ENCODE measurements at places on chromosomes 6 and 20. TPM values are rescaled to one million over a fixed set of nuclear protein-coding genes. Genes with fewer than 3 reads are reported as not detected.

APOM gene
- total RNA-seq = 3.0 TPM

RHAG gene
- total RNA-seq = not detected

TP53TG5 gene
- 0.38 TPM for total RNA-seq

SAYSD1 gene
- 4.8 TPM for total RNA-seq

SLC22A7 gene
- not detected for total RNA-seq

GRCh38 chr20:51500311-51500710 is 42.2 kb downstream of the NFATC2 start:
- H3K36me3 ChIP-seq = no peaks in the 10 kb centered on the region
- no peak overlapping the region for H3K27ac ChIP-seq
- H3K27me3 ChIP-seq = no peaks in the 10 kb centered on the region
- DNase-seq = no peak
- peaks cover 9% of the 10 kb centered on the region for H3K4me1 ChIP-seq
- no peak overlapping the region for H3K4me3 ChIP-seq

GRCh38 chr6:130557481-130558112 is 191.8 kb downstream of the TMEM200A start:
- no peak overlapping the region for H3K4me3 ChIP-seq
- H3K4me1 ChIP-seq = no peaks in the 10 kb centered on the region
- no peak for DNase-seq
- no peaks in the 10 kb centered on the region for H3K27me3 ChIP-seq
- H3K27ac ChIP-seq = no peak overlapping the region
- no peaks in the 10 kb centered on the region for H3K36me3 ChIP-seq

GRCh38 chr6:150448221-150448620 is 79.4 kb downstream of the IYD start:
- H3K4me3 ChIP-seq = no peak overlapping the region
- H3K27ac ChIP-seq = no peak overlapping the region
- peaks cover 6% of the 10 kb centered on the region for H3K27me3 ChIP-seq
- H3K36me3 ChIP-seq = no peaks in the 10 kb centered on the region
- DNase-seq = no peak

- H3K4me3 ChIP-seq = no peak overlapping the region
- DNase-seq = no peak
- H3K27me3 ChIP-seq = no peaks in the 10 kb centered on the region
- no peak overlapping the region for H3K27ac ChIP-seq
- no peaks in the 10 kb centered on the region for H3K36me3 ChIP-seq
- H3K4me1 ChIP-seq = peaks cover 9% of the 10 kb centered on the region
Observed at GRCh38 chr6:26094036-26094435, 6.8 kb downstream of the HFE start.

DNA sequence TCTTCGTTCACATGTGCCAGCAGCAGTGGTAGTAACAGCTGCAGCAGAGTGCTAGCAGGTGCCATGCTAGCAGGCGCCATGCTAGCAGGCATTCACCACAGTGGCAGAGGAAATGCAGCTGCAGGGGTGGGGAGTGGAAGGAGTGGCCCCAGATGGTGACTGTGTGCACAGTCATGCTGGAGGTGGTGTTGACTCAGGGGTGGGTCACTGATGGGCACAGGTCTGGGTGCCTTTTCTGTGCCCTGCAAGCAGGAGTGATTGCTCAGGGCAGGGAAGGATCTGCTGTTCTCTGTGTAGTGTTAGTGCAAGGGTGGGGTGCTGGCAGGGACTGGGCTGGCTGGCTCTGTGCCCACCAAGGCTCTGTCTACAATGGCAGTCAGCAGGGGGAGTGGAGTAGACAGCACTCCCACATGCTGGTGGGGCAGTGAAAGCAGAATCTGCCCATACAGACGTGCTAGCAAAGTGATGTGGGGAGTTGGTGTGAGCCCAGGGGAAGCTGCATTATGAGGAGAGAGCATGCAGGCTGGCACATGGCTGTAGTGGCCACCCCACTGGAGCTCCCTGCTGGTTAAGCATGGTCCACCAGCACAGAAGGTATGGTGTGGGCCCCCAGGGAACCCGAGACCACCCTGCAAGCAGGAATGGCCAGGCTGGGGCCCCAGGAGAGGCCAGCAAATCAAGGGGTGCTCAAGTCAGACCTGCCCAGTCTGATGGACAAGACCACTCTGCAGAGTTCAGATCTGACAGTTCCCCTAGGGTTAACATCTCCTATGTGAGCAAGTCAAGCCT is 11.4 kb upstream of the TSPYL4 start:
- H3K4me1 ChIP-seq = peaks cover 17% of the 10 kb centered on the region
- H3K27me3 ChIP-seq = no peaks in the 10 kb centered on the region
- H3K27ac ChIP-seq = no peak overlapping the region
- no peak for DNase-seq
- H3K36me3 ChIP-seq = peaks cover 13% of the 10 kb centered on the region

DNA sequence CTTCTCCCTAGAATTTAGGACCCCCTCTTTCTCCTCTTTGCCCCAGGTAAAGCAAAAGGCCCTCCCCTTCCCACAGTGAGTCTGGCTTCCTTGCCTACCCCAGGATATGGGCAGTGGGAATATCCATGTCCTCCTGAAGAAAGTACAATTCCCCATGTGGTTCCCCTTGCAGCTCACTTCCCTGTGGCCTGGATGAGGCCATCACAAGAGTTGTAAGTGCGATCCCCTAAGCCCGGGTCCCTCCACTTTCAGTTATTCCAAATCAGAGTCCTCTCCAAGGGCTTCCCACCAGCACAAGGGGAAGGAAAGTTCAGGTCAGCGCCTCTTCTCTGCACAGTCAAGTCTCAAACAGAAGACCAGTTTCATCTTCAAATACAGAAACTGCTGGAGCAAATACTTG is 10.2 kb upstream of the PTPN1 start:
- no peaks in the 10 kb centered on the region for H3K36me3 ChIP-seq
- no peak overlapping the region for H3K27ac ChIP-seq
- no peaks in the 10 kb centered on the region for H3K27me3 ChIP-seq

GRCh38 chr20:58306421-58307261 is 2.9 kb upstream of the RAB22A start:
- H3K36me3 ChIP-seq = no peaks in the 10 kb centered on the region
- peaks cover 16% of the 10 kb centered on the region for H3K4me1 ChIP-seq
- no peaks in the 10 kb centered on the region for H3K27me3 ChIP-seq
- H3K27ac ChIP-seq = no peak overlapping the region
- no peak for DNase-seq

GRCh38 chr20:37541326-37541725 is 13.7 kb upstream of the BLCAP start:
- no peak for DNase-seq
- no peaks in the 10 kb centered on the region for H3K27me3 ChIP-seq
- no peaks in the 10 kb centered on the region for H3K4me1 ChIP-seq
- H3K36me3 ChIP-seq = no peaks in the 10 kb centered on the region
- no peak overlapping the region for H3K4me3 ChIP-seq
- no peak overlapping the region for H3K27ac ChIP-seq

- H3K27ac ChIP-seq = no peak overlapping the region
- no peak overlapping the region for H3K4me3 ChIP-seq
- H3K4me1 ChIP-seq = no peaks in the 10 kb centered on the region
- H3K36me3 ChIP-seq = no peaks in the 10 kb centered on the region
Observed at GRCh38 chr6:3965071-3965718, 113.7 kb downstream of the FAM217A start.

DNA sequence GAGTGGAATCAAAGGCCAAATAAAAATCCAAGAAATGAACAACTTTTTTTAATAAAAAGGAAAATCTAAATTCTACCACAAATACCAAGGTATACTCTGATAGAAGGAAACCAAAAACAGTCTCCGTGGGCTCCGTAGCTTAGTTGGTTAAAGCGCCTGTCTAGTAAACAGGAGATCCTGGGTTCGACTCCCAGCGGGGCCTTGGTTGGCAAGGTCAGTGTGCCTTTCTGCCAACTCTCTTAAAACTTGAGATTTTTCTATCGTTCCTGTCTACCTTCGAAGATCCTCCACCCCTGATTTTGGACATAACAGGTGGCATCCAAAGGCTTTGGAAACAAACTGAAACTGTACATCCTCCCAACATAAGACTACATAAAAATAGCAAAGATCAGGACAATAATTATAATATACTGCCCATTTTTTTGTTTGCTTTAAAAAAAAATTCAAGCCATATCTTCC is 197.9 kb downstream of the TRIM27 start:
- H3K4me1 ChIP-seq = no peaks in the 10 kb centered on the region
- no peak for DNase-seq
- H3K36me3 ChIP-seq = no peaks in the 10 kb centered on the region
- peaks cover 6% of the 10 kb centered on the region for H3K27me3 ChIP-seq
- no peak overlapping the region for H3K27ac ChIP-seq

DNA sequence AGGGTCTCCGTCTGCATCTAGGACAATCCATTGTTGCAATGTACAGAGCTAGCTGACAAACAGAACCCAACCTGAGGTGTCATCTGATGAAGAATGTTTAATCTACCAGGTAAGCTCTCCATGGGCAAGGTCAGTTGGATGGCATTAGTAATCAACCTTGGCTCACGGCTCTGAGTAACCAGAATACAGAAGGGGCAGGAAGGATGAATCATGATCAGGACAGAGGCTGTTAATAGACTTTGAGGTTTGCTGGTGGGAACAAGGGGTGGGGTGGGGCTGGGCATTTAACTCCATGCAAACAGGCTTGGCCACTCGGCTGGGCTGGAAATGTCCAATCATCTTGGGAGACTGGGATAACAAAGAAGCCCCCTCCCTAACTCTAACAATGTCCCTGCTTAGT is 77.1 kb upstream of the MRPS10 start:
- H3K27ac ChIP-seq = no peak overlapping the region
- no peaks in the 10 kb centered on the region for H3K36me3 ChIP-seq
- no peak overlapping the region for H3K4me3 ChIP-seq
- H3K4me1 ChIP-seq = no peaks in the 10 kb centered on the region
